ENCODE measurements at places on chromosomes 7 and 10.

GRCh38 chr7:42876182-42877068 lies 35.4 kb downstream of the C7orf25 start:
- no peak for DNase-seq

GRCh38 chr7:48042636-48043035 lies 7.3 kb downstream of the C7orf57 start:
- no peak for DNase-seq

- no peak for DNase-seq
These were observed 15.2 kb upstream of the NFE2L3 start for GRCh38 chr7:26136831-26137230.

DNA sequence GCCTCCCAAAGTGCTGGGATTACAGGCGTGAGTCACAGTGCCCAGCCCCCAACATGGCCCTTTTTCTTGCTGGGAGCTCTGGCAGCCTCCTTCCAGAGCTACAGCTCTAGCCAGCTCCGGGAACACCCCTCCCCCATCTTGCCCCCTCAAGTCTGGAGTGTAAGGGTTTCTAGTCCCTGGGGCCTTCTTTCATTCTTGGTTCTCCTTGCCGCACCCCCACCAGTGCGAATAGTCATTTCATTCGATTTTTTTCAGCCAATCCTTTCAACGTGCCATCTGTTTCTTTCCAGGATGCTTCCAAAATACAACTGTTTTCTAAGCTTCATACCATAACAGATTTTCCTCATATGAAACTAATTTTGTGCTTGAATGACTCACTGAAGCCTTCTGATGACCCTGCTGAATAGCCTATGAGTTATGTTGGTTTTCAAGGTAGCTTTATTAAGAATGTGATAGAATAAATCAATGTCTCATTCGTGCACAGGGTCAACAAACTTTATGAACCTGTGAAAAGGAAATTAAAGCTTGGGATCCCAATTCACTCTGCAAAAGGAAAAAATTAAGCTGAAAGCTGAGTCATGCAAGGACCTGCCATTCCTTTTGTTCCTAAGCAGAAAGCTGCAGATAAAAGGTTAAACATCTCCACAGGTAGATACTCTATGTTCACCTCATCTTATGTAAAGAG lies 38.6 kb downstream of the CDC14C start:
- no peak for DNase-seq

DNA sequence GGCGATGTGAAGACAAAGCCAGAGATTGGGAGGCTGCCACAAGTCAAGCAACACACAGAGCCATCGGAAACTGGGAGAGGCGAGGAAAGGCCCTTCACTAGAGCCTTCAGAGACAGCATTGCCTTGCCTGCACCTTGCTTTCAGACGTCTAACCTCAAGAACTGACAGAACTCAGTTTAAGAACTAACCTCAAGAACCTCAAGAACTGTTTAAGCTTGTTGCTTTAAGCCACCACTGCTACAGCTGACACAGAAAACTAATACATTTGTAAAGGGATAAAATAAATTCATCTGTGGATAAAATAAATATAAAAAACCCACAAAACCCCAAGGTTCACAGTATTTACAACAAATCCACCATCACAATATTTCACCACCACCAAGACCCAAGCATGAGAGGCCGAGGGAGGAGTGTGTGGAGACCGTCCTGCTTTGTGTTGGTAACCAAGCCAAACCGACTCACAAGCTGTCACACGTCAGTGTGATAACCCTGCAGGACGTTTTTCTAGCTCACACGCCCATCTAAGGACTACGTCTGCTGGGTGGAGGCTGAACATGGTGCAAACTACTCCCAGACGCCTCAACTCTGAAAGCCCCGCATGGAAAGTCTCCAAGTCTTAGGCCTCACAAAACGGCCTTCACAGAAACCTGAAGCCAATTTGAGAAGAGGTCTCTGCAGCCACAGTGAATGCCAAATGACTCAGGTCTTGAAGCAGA lies 116.8 kb downstream of the ABLIM1 start:
- peak; percentile 32 for DNase-seq

All from activated T-helper 1 cell treated with anti-CD3 and anti-CD28 coated beads, Interleukin-2, amount 50 U/mL, for 16 hours (primary cell).